Immature natural killer cell (primary cell): ENCODE measurements at places on chromosomes 4 and X. TPM values are rescaled to one million over a fixed set of nuclear protein-coding genes. Genes with fewer than 3 reads are reported as not detected.
A peak's percentile ranks its signal among the peaks of the same experiment; 100 is the strongest.

The QRFPR gene
- polyA plus RNA-seq: not detected

The UCHL1 gene
- polyA plus RNA-seq: not detected

The IL13RA2 gene
- not detected for polyA plus RNA-seq

The ADGRG4 gene
- not detected for polyA plus RNA-seq

The SPIN2A gene
- not detected for polyA plus RNA-seq

The ODAM gene
- polyA plus RNA-seq: not detected

The DRP2 gene
- 0.32 TPM for polyA plus RNA-seq

The PRSS12 gene
- polyA plus RNA-seq: not detected

The FGB gene
- not detected for polyA plus RNA-seq

The USP26 gene
- polyA plus RNA-seq: not detected

The UGT2B10 gene
- not detected for polyA plus RNA-seq

The UVSSA gene
- 3.2 TPM for polyA plus RNA-seq

DNA sequence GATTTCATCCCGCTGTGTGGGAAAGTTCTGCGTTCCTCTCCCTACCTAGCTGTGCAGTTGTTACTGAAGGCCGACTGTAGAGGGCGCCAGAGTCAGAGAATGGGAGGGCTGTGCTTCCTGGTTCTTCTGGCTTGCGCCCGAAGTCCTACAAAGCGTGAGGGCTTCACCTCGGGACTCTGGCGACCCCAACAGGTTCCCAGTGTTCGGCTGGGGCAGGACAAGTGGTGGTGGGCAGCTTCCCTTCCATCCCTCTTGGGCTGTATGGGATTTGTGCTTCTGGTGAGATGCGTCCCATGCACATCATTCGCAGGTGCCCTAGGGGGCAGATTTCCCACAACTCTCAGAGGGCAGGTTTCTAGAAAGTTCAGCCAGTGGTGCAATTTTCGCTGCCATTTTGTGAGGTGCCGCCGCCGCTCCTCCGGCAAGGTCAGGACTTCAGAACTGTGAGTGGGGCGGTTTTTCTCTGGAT, 27.3 kb downstream of the CT45A1 start:
- H3K36me3 ChIP-seq: no peaks in the 10 kb centered on the region
- peaks cover 4% of the 10 kb centered on the region for H3K27me3 ChIP-seq
- no peak overlapping the region for H3K27ac ChIP-seq
- DNase-seq: peak; percentile 1
- H3K4me1 ChIP-seq: no peaks in the 10 kb centered on the region

- no peaks in the 10 kb centered on the region for H3K36me3 ChIP-seq
- no peak for DNase-seq
- no peaks in the 10 kb centered on the region for H3K4me1 ChIP-seq
- H3K27me3 ChIP-seq: no peaks in the 10 kb centered on the region
- no peak overlapping the region for H3K27ac ChIP-seq
These were observed 93.2 kb downstream of the GASK1B start for GRCh38 chr4:158079661-158080060.

DNA sequence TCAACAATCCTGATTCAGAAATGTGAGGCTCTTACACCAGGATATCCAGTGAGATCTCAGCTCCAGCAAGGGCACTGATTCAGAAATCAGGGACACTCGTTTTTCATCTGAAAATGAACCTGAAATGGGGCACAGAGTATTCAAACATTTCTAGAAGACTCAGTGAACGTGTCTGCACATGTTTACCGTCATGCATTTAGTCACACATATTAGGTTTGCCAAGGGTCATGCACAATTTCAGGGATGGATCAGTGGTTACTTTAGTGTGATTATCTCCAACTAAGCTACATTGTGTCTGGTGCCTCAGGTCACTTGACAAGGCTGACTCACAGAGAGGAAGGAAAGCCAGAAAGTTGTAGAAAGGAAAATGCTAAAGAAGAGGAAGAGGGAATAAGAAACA, 33.6 kb upstream of the SPANXN2 start:
- H3K4me3 ChIP-seq: no peak overlapping the region
- DNase-seq: no peak
- H3K4me1 ChIP-seq: no peaks in the 10 kb centered on the region
- H3K27me3 ChIP-seq: no peaks in the 10 kb centered on the region

GRCh38 chr4:2059046-2059725, at the start of gene NAT8L:
TSS of gene NAT8L (plus strand) at chr4:2059327. CDS start at chr4:2059512, 185 bp downstream.
- no peak within 1 kb of the TSS for H3K27ac ChIP-seq
- H3K4me1 ChIP-seq: peaks cover 3% of the 10 kb centered on the region
- peaks cover 6% of the 10 kb centered on the region for H3K27me3 ChIP-seq
- no peaks in the 10 kb centered on the region for H3K36me3 ChIP-seq

DNA sequence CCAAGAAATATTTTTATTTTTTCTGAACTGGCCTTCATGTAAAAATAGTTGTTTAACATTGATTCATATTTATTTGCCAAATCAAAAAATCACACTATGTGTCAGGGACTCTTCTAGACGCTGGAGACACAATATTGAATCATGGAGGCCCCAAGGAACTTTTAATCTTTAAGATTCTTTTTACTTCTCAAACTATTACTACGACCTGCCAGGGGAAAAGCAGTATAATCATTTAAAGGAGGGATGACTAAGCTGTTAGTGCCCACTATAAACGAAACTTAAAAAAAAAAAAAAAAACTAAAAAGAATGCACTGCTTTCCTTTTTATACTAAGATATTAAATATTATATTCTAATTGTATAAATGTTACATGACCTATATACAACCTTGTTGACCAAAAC, 84.7 kb downstream of the PPA2 start:
- H3K4me1 ChIP-seq: peaks cover 2% of the 10 kb centered on the region
- H3K27me3 ChIP-seq: no peaks in the 10 kb centered on the region
- H3K4me3 ChIP-seq: no peak overlapping the region
- H3K36me3 ChIP-seq: peaks cover 28% of the 10 kb centered on the region
- no peak overlapping the region for H3K27ac ChIP-seq

GRCh38 chr4:186727977-186728519, 4.4 kb upstream of the FAT1 start:
- DNase-seq: no peak
- no peak overlapping the region for H3K4me3 ChIP-seq
- H3K27me3 ChIP-seq: peaks cover 33% of the 10 kb centered on the region
- H3K27ac ChIP-seq: no peak overlapping the region
- H3K4me1 ChIP-seq: no peaks in the 10 kb centered on the region

DNA sequence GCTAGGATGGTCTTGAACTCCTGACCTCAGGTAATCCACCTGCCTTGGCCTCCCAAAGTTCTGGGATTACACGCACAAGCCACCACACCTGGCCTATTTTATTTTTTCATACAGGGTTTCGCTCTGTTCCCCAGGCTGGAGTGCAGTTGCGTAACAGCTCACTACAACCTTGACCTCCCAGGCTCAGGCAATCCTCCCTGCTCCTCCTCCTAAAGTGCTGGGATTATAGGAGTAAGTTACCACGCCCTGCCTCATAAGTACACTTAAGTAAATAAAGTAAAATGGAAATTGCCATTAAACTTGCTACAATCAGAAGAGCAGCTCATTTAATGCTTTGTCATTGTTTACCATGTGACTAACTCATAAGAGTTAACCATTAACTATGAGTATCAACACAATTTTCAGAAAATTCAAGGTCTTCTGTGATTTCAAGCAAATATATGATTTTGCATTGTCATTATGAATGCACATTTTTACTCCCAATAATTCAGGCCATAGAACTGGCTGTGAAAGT, 12.3 kb downstream of the UGDH start:
- no peak overlapping the region for H3K27ac ChIP-seq
- DNase-seq: no peak
- no peak overlapping the region for H3K4me3 ChIP-seq

- DNase-seq: no peak
- H3K4me1 ChIP-seq: no peaks in the 10 kb centered on the region
- no peak overlapping the region for H3K4me3 ChIP-seq
- H3K36me3 ChIP-seq: no peaks in the 10 kb centered on the region
- H3K27ac ChIP-seq: no peak overlapping the region
These were observed 474.7 kb downstream of the TRIML1 start for GRCh38 chr4:188613976-188614375.

DNA sequence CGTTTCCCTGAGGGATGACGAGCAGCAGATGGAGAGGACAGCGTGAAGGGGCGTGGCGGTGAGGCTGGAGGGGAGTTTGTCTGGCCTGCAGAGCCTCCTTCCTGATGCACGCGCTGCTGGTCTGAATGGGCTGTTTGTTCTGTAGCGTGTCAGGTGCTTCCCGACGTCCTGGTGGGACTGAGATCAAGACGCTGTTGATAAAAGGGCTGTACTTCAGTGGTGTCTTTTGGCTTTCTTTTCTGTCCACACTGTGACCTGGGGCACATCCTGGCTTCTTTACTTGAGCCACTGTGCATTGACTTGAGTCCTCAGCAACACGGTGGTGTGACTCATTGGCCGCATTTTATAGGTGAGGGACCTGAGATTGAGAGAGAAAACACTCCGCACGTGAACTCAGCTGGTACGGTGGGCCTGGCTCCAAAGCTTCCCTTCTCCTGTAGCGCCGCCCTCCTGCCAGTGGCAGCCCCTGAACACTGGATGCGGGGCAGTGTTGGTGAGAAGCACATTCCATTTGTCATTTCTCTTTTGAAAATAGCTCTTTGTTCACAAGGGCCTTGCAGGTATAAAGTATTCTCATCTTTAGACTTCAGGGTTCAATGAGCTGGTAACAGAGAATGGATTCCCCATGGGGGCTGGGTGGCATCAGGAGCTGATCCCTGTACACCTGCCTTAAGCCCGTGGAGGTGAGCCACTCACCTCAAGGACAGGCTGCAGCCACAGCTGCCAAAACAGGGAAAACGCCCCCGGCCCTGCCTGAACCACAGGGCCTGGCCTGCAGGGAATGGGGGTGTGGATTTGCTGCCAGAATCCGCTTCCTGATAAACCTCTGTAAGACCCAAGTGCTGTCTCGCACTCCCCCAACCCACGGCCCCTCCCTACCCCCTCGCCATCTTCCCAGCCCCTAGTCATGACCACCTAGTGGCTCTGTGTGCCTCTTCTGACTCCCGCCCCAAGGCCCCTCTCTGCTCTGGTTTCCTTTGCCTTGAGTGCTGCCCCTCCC, 29.2 kb downstream of the NSG1 start:
- peaks cover 19% of the 10 kb centered on the region for H3K36me3 ChIP-seq
- DNase-seq: no peak

DNA sequence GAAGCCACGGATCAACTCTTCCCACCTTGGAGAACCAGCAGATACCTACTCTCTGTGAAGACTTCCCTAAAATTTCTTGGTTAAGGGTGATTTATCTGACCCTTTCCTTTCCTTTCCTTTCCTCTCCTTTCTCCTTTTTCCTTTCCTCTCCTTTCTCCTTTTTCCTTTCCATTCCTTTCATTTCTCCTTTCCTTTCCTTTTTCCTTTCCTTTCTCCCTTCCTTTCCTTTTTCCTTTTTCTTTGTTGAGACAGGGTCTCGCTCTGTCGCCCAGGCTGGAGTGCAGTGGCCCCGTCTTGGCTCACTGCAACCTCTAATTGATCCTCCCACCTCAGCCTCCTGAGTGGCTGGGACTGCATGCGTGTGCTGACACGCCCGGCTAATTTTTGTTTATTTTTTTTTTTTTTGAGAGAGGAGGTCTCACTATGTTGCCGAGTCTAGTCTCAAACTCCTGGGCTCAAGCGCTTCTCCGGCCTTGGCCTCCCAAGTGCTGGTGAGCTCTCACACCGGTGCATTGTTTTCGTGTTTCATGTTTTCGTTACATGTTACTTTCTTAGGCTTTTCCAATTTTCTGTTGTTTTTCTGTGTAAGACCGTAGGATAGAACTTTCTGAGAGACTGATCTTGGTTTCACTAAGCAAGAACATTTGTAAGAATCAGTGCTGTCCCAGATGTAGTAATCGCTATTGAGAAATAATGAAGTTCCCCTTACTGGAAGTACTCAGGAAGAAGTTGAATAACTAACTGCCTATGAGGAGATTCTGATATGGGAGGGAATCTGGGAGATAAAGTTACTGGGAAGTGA, 2.0 kb downstream of the TMEM165 start:
- DNase-seq: no peak
- no peaks in the 10 kb centered on the region for H3K36me3 ChIP-seq
- peak overlapping the region; percentile 85 for H3K27ac ChIP-seq
- H3K4me3 ChIP-seq: peak overlapping the region; percentile 89
- H3K27me3 ChIP-seq: peaks cover 14% of the 10 kb centered on the region
- H3K4me1 ChIP-seq: peaks cover 63% of the 10 kb centered on the region

DNA sequence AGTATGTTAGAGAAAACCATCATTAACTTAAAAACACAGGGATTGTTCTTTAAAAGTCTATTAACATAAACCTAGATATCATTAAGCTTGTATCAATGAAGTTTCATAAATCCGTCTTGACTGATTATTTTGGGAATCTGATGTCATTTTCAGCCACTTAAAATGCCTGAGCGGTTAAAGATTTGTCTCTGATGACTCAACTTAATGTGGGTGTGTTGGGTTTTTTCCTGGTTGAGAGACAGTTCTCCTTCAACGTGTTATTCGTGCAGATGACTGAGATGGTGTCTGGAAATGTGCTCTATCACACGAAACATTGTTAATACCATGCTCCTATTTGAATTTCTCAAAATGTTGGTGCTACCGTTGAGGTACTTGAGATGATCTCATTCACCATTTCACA, 227.3 kb upstream of the TENM3 start:
- peaks cover 3% of the 10 kb centered on the region for H3K27me3 ChIP-seq
- DNase-seq: no peak
- no peak overlapping the region for H3K4me3 ChIP-seq
- no peak overlapping the region for H3K27ac ChIP-seq
- H3K4me1 ChIP-seq: peaks cover 7% of the 10 kb centered on the region

- peaks cover 9% of the 10 kb centered on the region for H3K36me3 ChIP-seq
- no peaks in the 10 kb centered on the region for H3K4me1 ChIP-seq
- no peak overlapping the region for H3K27ac ChIP-seq
- no peaks in the 10 kb centered on the region for H3K27me3 ChIP-seq
- H3K4me3 ChIP-seq: no peak overlapping the region
These were observed 44.8 kb downstream of the RELL1 start for GRCh38 chr4:37641352-37641751.

- no peaks in the 10 kb centered on the region for H3K27me3 ChIP-seq
- no peak overlapping the region for H3K27ac ChIP-seq
- DNase-seq: no peak
- H3K4me3 ChIP-seq: no peak overlapping the region
These were observed 70.2 kb downstream of the CXXC4 start for GRCh38 chr4:104424475-104424941.

- H3K4me3 ChIP-seq: no peak overlapping the region
- peaks cover 14% of the 10 kb centered on the region for H3K4me1 ChIP-seq
- H3K27ac ChIP-seq: no peak overlapping the region
- peaks cover 11% of the 10 kb centered on the region for H3K36me3 ChIP-seq
- H3K27me3 ChIP-seq: no peaks in the 10 kb centered on the region
- DNase-seq: no peak
These were observed 184.1 kb downstream of the AFAP1 start for GRCh38 chr4:7755561-7755960.

DNA sequence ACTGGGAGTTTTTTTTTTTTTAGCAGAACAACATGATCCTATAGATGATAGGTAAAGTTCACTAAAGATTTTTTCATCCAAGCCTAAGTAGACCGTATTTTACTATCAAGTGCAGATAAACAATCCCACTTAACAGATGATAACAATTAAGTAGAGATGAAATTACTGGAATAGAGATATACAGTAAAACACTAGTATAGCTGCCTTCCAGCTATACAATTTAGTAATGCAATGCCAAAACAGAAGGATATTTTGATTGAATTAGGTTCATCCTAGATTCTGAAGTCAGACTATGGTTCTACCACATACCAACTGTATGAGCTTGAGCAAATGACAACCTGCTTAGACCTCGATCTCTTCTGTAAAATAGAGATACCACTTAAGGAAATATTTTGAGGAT, 24.3 kb downstream of the KLHL8 start:
- peaks cover 3% of the 10 kb centered on the region for H3K36me3 ChIP-seq
- no peak overlapping the region for H3K27ac ChIP-seq
- H3K27me3 ChIP-seq: no peaks in the 10 kb centered on the region
- no peak for DNase-seq
- no peak overlapping the region for H3K4me3 ChIP-seq

GRCh38 chrX:38170556-38170955, 50.1 kb downstream of the SRPX start:
- H3K36me3 ChIP-seq: no peaks in the 10 kb centered on the region
- H3K4me3 ChIP-seq: no peak overlapping the region
- H3K27ac ChIP-seq: no peak overlapping the region
- peaks cover 4% of the 10 kb centered on the region for H3K27me3 ChIP-seq
- DNase-seq: no peak
- H3K4me1 ChIP-seq: no peaks in the 10 kb centered on the region
